Lung (tissue), 17 donors: ENCODE measurements at places on chromosomes 2 and 18.

GRCh38 chr2:86633155-86633651 lies 9.5 kb upstream of the RNF103 start:
- no peak for DNase-seq

GRCh38 chr2:27627963-27628766 lies 647 bp downstream of the CCDC121 start:
- no peak for DNase-seq

GRCh38 chr2:136191041-136191440 lies 73.1 kb upstream of the CXCR4 start:
- DNase-seq = no peak

DNA sequence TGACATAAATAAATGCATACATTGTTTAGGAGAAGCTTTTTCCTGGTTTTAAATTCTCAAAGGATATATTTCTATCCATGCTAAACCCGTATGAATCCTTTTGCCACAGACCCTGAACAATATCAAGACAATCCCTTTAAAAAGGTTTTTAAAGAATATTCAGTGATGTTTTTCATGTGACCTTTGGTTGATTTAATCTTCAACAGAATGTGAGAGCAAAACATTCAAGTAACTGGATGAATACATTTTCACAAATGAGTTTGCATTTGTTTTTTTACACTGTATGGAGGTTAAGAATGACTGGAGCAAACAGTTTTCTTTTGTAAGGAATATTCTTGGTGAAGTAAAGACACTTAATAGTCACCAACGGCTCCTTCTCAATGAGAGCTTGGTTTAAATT lies 139.4 kb upstream of the CWC22 start:
- DNase-seq = no peak

GRCh38 chr2:23493846-23494245 lies 108.9 kb downstream of the KLHL29 start:
- no peak for DNase-seq

GRCh38 chr2:107461301-107461700 lies 365.4 kb upstream of the RGPD4 start:
- no peak for DNase-seq

- no peak for DNase-seq
Observed at GRCh38 chr2:154437104-154437503, 261.4 kb upstream of the KCNJ3 start.

DNA sequence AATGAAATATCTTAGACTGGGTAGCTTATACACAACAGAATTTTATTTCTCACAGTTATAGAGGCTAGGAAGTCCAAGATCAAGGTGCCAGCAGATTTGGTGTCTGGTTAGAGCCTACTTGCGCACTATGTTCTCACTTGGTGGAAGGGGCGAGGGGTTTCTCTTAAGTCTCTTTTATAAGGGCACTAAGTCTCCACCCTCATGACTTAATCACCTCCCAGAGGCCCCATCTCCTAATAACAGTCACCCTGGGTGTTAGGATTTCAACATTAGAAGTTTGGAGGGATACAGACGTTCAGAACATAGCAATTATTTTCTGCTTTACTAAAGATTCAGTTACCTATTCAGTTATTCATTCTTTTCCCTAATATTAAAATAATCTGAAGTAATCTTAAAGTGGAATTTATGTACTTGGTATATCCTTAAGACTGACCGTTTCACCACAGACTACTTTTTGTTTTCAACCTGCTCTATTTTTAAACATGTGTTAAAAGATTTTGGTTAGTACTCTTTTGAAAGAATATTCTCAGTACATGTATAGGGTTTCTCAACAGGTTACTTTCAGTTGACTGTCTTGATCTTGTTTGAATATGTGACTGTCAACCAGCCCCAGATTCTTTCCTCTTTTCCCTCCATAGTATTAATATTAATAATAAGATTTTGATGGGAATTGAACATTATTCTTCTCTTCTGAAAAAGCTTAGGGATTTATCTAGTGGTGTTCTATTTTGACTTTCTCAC lies 130.0 kb downstream of the TAF4B start:
- no peak for DNase-seq

- DNase-seq = no peak
Observed at GRCh38 chr18:3624935-3625741, 175.2 kb downstream of the TGIF1 start.

- DNase-seq = no peak
Observed at GRCh38 chr2:143262389-143262788, 133.2 kb downstream of the ARHGAP15 start.

DNA sequence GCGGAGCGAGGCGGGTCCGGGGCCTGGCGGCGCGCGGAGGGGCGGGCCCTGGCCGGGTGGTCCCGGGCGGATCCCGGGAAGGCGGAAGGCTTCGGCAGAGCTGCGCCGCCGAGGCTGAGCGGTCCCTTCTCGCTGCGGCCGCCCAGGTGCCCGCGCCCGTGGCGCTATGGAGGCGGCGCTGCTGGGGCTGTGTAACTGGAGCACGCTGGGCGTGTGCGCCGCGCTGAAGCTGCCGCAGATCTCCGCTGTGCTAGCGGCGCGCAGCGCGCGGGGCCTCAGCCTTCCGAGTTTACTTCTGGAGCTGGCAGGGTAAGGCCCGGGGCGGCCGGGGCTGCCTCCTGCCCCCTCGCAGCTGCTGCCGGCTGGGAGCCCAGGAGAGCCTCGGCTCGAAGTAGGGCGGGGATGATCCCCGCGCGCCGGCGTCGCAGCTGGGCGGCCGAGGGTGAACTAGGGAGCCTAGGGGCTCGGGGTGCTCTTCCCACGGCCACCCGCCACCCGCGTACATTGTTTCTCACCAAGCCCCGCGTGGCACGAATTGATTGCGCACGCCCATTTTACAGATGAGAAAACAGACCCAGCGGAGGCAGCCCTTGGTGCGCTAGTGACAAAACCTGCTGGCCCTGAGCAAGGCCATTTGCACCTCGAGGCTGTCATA lies at the start of gene SLC66A3:
TSS of gene SLC66A3 (plus strand) at position 87 of the 655 bp plus-strand sequence. CDS start at position 167, 80 bp downstream.
- DNase-seq = no peak

- DNase-seq = no peak
Observed at GRCh38 chr18:8747440-8747937, 42.1 kb downstream of the MTCL1 start.

- no peak for DNase-seq
Observed at GRCh38 chr2:119617455-119617854, 61.5 kb upstream of the TMEM177 start.

- DNase-seq = no peak
Observed at GRCh38 chr2:137951586-137951985, 12.7 kb upstream of the HNMT start.

DNA sequence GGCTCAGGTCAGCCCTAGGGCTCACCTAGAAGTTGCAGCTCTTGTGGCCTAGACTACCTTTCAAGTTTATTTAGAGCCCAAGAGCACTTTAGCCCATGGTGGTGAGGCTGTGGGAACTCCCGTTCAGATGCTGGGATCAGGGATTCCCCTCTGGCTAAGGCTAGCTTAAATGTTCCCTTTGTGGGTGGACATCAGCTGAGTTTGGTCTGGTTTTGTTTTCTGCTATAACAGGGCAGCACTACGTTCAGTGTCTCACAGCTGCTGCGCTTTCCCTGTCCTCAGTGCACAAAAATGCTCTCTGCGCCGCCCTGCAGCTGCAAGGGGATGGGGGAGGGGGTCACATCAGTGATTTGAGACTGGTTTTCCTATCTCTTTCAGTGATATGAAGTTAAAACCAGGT lies 170.5 kb upstream of the KCNJ3 start:
- no peak for DNase-seq

DNA sequence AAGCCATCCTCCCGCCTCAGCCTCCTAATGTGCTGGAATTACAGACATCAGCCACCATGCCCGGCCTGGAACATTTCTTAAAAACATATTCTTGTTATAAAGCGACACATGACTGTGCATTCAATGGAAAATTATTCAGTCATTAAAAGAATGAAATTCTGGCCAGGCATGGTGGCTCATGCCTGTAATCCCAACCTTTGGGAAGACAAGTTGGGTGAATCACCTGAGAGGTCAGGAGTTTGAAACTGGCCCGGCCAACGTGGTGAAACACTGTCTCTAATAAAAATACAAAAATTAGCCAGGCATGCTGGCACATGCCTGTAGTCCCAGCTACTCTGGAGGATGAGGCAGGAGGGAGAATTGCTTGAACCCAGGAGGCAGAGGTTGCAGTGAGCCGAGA lies 21.6 kb upstream of the RPRD1A start:
- no peak for DNase-seq

GRCh38 chr2:17940091-17940630 lies 61.7 kb downstream of the KCNS3 start:
- DNase-seq = peak; percentile 35

- peak; percentile 11 for DNase-seq
Observed at GRCh38 chr2:60746318-60746717, 9.8 kb upstream of the PAPOLG start.

DNA sequence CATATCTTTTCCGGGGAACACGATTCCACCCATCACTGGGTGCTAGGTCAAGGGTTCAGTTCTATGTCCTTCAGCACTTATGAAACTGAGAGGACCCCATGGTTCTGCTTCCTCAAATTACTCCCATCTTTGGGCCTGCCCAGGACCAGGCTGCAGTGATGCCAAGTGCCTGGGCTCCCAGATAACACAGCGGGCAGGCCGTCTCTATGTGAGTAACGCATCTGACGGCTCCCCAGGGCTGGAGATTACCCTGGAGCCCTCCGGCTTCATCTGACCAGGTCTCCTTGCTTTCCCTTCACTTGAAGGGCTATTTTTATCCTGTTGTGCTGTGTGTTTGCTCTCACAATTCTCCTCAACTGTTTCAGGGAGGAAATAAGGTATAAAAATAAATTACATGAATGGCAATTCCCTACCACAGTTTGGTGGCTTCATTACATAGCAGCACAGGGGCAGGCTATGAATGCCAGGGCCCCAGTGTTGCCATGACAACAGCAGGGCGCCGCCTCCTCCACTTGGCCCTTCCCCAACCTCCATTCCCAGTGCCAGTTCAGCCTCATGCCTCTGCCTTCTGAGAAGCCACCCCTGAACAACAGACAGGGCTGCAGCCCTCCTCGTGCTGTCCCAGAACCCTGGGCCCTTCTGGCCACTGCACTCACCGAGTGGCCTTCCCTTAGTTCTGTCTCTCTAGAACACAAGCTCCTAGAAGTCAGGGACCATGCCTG lies 25.4 kb upstream of the TMEM131 start:
- DNase-seq = no peak

DNA sequence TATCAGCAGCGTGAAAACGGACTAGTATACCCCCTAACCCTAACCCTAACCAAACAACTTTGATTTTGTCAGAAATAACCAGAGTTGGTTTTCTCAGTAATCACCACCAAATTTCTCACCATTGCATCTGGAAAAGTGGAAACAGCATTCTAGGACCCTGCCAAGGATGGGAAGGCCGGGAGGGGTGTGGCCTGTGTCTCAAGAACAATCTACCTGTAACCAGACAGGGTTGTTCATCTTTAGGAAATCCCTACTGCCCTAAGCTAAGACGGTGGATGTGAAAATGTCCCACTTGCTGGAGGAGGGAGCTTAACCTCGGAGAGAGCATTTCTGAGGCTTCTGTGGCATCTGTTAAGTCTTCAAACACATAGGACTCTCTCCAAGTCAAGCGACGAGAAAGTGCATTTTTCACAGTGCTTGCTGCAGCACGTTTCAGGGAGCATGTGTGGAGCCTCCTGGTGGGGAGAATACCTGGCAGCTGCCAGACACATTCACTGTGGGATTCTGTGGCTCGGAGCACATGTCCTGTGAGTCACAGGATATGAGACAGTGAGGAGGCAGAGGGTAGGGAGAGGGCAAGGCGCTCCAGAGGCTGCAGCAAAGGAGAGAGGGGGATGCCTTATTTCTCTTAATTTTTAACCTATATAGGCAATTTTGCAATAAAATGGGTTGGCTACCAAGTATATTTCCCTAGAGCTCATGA lies 207.5 kb downstream of the SPP2 start:
- peak; percentile 35 for DNase-seq

- no peak for DNase-seq
Observed at GRCh38 chr2:211132573-211132972, 576.2 kb downstream of the CPS1 start.

DNA sequence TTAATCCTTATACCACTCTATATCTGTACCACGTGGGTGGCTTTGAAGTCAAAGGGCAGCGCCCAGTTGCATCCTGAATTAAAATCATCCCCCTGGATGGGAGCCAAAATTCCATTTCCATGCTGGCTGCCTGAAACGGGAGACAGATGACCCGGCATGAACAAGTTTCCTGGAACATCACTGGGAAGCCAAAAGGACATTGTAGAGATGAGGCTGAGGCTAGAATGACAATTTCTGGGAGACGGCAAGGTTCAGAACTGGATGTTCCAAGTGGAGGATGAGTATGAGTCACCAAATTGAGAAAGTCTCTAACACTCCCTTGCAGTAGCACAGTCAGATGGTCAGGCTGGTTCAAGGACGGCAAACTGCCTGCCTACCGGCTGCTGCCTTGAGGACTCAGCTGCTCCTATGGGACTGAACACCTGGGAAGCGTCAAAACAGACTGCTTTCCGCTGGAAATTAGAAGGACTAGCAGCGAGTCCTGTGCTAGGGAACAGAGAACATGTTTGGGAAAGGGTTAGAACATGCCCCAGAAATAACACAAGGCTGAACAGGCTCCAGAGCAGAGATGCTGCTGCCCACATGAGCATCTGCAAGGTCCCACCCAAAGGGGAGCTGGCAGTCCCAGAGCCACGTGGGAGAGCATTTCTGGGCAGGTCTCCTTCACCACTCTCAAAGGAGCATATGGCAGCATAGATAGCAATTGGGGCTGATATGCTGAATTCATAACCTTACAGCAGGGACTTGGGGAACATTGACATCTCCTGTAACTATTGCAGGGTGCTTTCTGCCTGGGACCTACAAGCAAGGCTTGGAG lies 32.0 kb downstream of the YPEL5 start:
- no peak for DNase-seq

- peak; percentile 20 for DNase-seq
Observed at GRCh38 chr2:58842501-58843155, 601.5 kb upstream of the FANCL start.

- no peak for DNase-seq
Observed at GRCh38 chr2:49753344-49753985, 599.1 kb upstream of the FSHR start.

DNA sequence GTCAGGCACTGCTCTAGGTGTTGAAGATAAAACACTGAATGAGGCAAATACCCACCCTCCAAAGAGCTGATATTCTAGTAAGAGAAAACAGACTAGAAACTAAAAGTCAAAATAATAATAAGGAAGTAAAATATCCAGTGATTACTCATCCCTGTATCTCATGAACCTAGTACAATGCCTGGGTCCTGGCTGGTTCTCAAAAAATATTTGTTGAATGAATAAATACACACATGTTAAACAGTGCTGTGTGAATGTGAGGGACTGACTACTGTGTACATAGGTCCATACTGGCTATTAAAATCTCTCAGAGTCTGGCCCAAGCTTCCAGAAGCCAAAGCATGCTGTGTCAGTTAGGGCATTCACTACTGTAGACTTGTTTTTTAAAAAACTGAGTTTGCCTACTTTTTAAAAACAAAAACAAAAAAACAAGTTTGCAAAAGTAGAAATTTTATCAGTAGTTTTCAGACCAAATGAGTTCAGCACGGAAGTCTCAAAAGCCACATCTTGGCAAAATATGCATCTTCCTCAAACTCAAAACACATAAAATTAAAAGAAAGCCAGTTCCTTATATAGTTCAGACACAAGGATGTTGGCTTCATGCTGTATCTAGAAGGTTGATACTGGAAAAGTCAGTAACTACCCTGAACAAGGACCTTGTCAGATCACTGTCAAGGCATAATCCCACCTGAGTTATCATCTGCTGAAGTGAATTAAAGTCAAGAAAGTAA lies 136.2 kb downstream of the THADA start:
- DNase-seq = no peak
